Neural progenitor cell (in vitro differentiated cells): ENCODE measurements at places on chromosomes 12 and 14.

GRCh38 chr12:108473400-108474055 is 41.5 kb upstream of the FICD start:
- DNase-seq = no peak

- no peak for DNase-seq
Observed at GRCh38 chr12:13194401-13195110, 2.0 kb upstream of the EMP1 start.

GRCh38 chr14:40308240-40308639 is 876.0 kb upstream of the FBXO33 start:
- DNase-seq = no peak

DNA sequence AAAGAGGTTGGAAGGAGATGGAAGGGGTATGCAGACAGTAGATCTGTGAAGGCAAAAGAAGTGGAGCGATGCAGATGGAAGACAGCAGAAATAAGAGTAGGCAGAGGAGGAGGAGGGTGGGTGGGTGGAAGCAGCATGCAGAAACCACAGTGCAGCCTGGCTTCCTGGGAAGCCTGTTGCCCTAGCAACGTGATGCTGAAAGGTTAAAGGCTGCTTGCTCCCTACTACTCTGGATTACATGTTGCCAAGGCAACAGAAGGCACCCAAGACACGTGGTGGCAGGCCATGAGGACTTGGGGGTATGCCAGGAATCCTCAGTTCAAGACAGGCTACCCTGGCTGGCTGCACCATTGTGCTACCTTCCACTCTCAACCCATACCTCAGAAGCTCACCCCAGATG is 129.6 kb downstream of the GRIN2B start:
- peak; percentile 94 for DNase-seq

DNA sequence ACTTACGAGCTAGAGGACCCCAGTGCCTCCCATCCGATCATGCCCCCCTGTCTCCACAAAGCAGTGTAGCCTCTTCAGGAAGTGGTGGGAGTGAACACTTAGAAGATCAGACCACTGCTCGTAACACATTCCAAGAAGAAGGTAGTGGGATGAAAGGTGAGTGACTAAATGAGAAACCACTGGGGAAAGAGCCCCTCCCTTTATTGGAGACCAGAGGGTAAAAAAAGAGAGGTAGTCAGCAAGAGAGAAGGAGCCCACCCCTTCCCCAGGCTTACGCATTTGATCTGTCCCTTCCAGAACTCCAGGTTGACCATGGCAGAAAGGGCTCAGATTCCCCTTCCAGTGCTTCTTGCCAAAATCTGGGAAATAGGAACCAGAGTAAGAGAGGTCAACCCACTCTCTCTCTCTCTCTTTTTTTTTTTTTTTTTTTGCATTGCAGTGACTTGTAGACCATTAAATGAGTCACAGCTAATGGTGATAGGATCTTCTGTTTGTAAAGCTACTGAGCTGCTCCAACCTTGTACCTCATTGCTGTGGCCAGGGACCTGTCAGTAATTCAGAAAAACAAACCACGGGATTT is 165.4 kb downstream of the GCH1 start:
- no peak for DNase-seq

DNA sequence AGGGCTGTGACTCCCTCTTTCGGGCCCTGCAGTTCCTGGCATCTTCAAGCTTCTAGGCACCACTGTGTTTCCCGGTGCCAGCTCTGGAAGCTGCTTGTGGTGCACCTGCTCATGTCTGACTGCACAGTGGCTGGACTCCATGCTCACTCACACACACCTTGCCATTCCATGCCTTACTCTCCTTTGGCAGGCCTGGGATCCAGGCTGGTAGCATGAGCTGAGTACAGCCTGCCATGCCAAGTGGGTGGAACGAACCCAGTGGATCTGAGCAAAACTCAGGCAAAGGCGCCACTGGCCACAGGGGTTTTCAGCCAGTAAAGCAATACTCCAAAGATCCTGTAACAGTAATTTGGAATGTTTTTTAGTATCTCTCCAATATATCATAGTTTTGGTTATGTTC is 902.7 kb upstream of the USP15 start:
- no peak for DNase-seq

- no peak for DNase-seq
Observed at GRCh38 chr12:11954181-11954580, 116.6 kb upstream of the BCL2L14 start.

- DNase-seq = no peak
Observed at GRCh38 chr12:70451528-70451927, 85.4 kb downstream of the KCNMB4 start.

DNA sequence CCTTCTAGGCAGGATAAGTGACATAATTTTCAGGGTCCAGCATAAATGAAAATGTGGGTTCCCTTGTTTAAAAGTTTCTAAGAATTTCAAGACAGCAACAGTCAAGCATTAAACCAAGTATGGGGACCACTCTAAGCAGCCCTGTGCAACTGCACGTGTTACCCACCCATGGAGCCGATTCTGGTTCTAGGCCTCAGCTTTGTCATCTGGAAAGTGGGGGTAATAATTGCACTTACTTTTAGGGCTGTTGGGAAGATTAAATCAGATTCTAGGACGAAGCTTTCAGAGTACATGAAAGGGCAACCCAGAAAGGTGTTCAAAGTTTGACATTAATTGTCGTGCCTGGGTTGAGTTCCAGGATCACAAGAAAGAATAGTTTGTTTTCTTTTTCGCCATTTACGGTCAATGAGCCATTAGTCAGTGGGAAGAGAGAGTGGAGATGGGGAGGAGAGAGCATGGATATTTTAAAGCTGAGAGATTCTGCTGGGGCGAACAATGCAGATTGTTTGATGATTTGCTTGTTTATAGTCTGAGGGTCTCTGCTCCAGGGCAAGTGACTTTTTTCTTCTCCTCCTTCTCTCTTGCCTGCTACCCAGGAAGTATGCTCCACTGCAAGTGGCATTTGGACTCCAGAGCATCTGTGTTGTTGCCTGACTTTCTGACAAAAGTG is 10.7 kb upstream of the PPFIBP1 start:
- DNase-seq = no peak

DNA sequence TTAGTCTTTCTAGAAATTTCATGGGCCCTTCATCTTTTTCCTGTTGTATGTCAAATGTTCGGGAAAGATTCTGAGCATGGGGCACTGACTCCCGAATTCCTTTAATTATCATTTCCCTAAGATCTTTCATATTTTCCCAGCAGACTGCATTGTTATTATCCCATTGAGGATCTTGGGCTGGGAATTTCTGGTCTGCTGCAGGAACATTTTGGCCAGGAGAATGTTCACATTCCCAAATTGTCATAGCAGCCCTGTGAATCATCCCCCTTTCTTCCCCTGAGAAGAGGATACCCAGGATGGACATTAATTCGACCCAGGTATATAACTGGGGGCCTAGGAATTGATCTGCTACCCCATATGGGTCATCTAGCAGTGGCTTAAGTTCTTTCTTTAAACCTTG is 112.5 kb downstream of the RIN3 start:
- DNase-seq = no peak
